Chondrocyte (in vitro differentiated cells): ENCODE measurements at places on chromosomes 7 and 10. TPM values are rescaled to one million over a fixed set of nuclear protein-coding genes. Genes with fewer than 3 reads are reported as not detected.

CC2D2B gene
- 0.30 to 0.54 TPM (median 0.51 TPM) in 3 replicates for total RNA-seq

GIMAP6 gene
- not detected in 3 replicates for total RNA-seq

PLPP4 gene
- total RNA-seq = 2.8 to 11.6 TPM (median 3.0 TPM) in 3 replicates

TAS2R4 gene
- total RNA-seq = 0.28 to 1.3 TPM (median 0.35 TPM) in 3 replicates

GIMAP7 gene
- not detected in 3 replicates for total RNA-seq

HK1 gene
- 95.5 to 110 TPM (median 103 TPM) in 3 replicates for total RNA-seq

GJD4 gene
- not detected in 3 replicates for total RNA-seq

PIK3CG gene
- total RNA-seq = not detected in 3 replicates

SEMA3A gene
- 0.36 to 0.87 TPM (median 0.65 TPM) in 3 replicates for total RNA-seq

SPDYE2B gene
- not detected in 3 replicates for total RNA-seq
